ENCODE measurements at places on chromosomes 13 and 19.
A peak's percentile ranks its signal among the peaks of the same experiment; 100 is the strongest.

DNA sequence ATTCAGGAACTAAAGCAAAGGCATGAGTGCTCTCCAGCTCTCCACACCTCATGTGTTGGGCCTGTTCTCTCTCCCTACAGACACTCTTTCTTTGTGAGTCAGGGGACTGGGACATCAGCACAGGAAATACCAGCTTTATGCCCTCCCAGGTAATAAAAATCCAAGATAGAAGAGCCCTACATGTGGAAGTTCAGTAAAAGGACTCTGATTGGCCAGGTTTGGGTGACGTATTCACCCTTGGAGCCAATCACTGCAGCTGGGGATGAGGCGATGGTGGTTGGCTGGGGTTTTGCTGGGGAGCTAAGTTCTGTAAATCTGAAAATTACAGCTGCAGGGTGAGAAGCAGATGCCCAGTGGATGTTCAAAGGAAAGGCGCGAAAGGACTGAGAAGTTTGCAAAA, 32.5 kb downstream of the CCDC70 start:
- DNase-seq = peak; percentile 25

DNA sequence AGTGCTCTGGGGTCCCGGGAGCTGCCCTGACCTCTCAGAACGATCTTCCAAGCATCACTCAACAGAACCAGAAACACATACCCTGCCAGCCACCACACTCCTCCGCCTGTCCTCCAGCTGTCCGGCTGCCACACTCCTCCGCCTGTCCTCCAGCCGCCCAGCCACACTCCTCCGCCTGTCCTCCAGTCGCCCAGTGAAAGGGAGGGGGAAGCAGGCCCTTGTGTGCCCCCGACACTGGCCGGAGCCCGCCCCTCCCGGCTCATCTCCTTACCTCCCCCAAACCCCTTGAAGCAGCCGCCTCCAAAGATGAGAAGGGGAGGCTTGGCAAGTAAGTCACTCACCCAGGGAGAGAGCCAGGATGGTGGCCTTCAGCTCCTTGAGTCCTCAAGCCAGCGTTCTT, 40.2 kb downstream of the STK24 start:
- DNase-seq = no peak

GRCh38 chr13:109157275-109157674, 527.9 kb downstream of the MYO16 start:
- no peak for DNase-seq

DNA sequence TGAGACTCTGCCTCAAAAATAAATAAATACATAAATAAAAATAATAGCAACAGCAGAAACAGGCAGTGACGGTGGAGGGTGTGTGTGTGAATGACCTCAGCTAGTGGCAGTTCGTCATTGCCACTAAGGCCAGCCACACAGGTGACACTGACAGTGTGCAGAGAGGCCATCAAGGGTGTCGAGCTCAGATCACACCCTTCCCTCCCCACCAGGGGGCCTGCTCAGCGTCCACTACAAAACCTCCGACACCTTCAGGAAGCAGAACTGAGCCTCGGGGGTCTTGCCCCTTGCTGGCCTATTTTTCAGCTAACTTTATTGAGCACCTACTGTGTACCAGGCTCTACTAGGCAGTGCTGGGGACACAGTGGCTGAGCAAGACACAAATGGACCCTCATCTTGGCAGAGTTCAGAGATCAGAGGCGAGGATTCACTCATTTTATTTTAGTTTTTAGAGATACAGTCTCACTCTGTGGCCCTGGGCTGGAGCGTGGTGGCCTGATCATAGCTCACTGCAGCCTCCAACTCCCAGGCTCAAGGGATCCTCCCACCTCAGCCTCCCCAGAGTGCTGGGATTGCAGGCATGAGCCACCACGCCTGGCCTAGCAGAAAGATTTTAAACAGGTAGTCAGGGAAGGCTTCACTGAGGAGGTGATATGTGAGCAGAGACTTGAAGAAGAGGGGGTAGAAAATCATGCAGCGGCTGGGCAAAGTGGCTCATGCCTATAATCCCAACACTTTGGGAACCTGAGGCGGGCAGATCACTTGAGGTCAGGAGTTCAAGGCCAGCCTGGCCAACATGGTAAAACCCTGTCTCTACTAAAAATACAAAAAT, 30.3 kb upstream of the SEMA6B start:
- DNase-seq = no peak

GRCh38 chr19:51359294-51359693, 6.9 kb downstream of the ETFB start:
- DNase-seq = peak; percentile 80

- no peak for DNase-seq
These were observed 14.5 kb upstream of the TRPC4 start for GRCh38 chr13:37884026-37884425.

GRCh38 chr19:49436381-49437017, 4.8 kb downstream of the SLC17A7 start:
- DNase-seq = no peak

DNA sequence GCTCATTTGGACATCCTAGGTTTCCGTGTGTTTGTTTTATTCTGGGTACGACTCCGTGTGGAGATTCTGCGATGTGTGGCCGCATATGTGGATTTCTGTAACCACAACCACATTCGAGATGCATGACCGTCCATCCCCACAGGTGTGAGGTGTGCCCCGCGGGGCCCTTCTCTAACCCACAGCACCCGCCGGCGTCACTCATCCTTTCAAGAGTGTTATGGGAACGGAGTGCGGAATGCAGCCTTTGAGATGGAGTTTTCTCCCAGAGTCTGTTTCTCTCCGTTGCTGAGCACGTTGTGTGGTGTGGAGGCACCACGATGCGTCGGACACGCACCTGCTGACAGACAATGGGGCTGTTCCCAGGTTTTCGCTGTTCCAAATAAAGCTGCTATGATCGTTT, 40.0 kb downstream of the C13orf46 start:
- no peak for DNase-seq

DNA sequence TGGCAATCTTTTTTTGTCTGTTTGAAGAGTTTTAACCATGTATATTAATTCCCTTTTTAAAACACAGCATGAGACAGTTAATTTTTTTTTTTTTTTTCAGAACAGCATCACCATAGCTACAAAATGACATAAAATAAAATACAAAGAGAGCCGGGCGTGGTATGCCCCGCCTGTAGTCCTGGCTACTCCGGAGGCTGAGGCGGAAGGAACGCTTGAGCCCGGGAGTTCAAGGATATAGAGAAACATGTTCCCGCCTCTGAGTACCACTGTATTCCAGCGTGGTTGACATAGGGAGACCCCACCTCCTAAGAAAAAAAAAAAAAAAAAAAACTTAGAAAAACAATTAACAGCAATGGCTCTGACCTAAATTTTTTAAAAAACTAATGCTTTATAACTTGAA, 10.0 kb upstream of the INSR start:
- DNase-seq = no peak

DNA sequence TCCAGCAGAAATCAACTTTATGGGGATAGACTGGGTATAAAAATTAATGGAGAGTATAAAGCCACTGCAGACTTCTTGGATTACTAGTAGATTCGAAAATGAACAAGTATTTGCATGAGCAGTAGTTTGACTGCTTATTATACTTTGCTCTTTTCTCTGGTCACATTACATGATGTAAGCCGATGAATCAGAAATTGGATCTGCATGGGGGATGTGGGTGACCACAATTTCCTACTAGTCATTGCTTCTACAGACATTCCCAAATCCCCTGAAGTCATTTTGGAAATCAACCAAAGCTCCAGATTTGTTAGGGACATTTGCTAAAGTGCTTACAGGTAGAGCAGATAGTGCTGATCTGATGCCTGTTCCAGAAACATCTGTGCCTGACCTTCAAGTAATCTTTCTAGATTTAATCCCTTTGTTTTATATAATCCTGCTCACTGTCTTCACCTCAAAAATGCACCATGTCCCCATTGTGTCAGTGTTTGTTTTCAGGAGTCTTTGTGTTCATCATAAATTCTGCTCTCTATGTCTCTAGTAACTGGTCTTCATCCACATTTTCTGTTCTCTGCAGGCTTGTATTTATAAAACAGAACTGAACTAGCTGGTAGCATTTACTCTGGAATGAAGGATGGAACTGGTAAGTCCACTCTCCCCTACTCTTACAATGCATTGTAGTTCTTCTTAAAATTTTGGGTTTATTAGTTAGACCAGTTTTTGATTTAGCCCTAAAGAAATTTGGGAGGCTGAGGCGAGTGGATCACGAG, 201.5 kb upstream of the CSNK1A1L start:
- peak; percentile 97 for DNase-seq

DNA sequence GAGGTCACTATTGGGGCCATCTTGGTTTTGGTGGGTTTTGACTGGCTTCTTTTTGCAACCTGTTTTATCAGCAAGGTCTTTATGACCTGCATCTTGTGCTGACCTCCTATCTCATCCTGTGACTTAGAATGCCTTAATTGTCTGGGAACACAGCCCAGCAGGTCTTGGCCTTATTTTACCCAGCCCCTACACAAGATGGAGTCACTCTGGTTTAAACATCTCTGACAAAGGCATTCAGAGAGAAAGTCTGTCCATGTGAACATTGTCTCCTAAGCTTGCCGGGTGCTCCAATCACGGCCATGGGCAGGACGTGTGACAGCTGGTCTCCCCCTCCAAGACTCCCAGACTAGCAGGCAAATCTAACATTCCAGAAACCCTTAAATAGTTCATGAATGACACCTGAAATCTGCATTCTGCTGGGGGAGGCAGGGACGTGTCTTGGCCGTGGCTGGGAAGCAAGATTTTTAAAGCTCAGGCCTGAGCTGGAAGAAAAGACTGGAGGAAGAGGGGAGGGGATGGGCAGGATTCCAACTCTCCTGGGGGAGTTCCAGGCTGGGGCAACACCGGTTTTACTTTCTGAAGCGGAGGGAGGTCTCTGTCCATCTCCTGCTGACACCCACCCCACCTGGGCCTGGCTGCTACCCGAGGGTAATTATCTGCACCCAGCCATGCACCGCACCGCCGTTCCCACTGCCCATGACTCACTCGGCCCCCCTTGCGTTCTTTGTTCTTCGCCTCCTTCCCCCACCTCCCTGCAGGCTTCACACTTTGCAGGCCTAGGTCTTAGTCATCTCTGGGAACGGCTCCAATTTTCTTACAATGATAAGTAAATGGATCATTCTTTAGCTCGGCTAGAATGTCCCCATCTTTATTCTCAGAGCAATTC, 11.6 kb upstream of the OR1M1 start:
- peak; percentile 89 for DNase-seq

GRCh38 chr19:38648769-38649304, 1.4 kb downstream of the ACTN4 start:
- no peak for DNase-seq

DNA sequence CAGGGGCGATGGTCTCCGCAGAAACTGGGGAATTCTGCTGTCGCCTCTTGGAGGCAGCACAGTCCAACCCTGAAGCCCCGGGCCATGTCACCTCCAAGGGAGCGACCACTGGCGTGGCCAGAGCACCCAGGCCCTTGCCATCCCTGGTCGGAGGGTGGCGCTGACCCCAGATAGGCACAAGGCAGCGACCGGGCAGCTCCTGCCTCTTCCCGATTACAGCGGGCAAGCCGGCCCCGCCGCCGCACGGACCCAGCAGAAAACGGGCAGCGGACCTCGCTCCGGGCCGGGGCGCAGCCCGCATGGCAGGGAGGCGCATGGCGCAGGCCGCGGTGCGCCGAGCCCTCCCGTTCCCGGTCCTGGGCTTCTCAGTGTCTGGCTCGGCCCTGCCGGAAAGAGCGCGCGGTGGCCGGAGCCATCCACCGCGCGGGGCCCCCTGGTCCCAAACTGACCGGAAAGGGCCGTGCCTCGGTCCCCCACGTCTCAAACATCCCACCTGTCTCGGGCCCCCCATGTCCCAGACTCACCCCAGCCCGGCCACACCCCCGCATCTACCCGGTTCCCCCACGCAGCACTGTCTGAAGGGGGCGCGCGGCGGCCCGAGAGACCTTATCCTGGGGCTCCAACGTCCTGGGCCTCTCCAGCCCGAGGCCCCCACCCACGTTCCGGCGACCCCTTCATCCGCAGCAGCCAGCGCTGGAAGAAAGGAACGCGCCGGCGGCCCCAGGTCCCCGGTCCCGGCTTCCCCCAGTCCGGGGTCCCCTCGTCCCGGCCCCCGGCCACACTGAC, 727 bp downstream of the CERS1 start:
- no peak for DNase-seq

DNA sequence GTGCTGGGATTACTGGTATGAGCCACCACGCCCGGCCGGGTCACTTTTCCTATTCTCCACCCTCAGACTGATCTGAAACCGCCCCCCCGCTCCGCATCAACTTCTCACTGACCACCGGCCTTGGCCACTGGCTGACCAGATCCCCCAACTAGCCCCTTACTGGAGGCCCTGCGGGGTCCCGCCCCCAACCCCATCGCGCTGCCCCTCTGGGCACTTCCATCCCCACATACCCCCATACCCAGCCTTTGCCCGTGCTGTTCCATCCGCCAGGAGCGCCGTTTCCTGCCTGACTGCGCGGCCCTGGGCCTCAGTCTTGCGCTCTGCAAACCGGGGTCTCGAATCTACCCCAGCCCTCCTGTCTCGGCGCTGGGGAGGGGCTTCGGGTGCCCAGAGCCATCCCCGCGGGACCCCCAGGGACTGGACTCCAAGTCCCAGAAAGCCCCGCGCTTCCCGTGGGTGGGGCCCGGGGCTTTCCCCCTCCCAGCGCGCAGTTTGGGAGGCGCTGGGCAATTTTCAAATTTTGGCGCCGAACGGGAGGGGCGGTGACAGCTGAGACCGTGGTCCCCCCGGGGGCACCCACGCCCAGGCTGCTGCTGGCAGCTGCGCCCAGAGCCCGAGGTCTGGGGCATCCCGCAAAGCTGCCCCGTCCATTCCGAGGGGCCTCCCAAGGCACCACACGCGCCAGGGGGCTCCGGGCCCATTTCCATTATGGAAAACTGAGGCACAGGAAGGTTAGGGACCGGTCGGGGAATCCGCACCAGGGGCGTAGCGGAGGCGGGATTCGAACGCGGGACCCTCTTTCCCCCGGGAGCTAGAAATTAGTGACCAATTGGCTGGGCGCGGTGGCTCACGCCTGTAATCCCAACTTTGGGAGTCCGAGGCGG, 5.2 kb upstream of the LMNB2 start:
- DNase-seq = peak; percentile 88

DNA sequence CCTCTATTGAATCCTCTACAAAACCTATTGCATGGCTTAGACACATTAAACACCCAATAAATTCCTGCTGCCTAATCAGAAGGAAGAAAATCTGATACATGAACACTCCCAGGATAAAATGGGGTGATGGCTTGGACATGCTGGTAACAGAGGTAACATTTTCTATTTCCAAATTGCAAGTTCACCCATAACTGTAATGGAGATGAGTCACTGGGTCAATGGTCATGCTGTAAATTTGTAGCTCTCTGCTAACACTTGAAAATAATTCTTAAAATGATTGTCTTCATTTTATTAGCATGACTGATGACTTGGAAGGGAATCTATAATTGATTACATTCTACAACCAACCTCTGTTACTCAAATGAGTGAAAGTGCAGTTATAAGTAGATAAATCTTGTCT, 434.1 kb downstream of the FGF14 start:
- no peak for DNase-seq

DNA sequence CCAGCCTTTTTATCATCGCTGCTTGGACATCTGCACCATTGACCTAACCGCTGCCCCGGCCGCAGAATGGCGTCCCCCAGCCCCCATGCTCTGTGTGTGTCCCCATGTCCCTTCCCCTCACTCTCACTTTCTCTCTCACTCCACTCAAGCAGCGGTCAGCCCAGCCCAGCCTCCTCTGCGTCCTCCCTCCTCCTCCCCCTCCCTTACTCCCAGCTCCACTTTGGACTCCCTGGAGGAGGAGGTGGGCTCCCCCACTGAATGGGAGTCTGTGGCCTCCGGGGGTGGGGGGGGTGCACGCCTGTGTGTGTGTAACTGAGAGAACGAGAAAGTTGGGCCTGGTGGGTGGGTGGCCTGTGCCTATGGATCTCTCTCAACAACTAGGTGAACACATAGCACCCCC, 2.2 kb downstream of the MAP2K7 start:
- DNase-seq = no peak
